NCI-H1092 (cell line): ENCODE measurements at places on chromosomes 13 and 19.
A peak's percentile ranks its signal among the peaks of the same experiment; 100 is the strongest.

GRCh38 chr19:39878398-39878797, 32.2 kb upstream of the FBL start:
- DNase-seq, result no peak

DNA sequence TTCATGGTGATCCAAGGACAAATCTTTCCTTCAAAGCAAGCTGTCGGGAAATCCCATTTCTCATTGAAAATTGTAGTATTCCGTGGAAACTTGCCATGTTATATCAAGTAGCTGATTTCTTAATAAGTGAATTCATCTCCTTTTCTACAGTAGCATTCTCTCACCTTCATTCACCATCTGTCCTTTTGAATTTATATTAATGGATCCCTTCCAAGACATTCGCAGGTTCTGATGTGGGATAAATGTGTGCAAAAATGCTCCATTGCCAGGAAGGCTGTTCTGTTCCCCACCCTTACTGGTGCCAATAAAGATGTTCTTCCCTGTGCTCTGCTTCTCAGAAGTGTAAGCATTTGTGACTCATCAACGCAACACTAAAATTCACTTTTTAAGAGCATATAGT, 36.2 kb downstream of the AMER2 start:
- no peak for DNase-seq

GRCh38 chr13:32838945-32839344, 177.3 kb upstream of the KL start:
- peak; percentile 73 for DNase-seq

DNA sequence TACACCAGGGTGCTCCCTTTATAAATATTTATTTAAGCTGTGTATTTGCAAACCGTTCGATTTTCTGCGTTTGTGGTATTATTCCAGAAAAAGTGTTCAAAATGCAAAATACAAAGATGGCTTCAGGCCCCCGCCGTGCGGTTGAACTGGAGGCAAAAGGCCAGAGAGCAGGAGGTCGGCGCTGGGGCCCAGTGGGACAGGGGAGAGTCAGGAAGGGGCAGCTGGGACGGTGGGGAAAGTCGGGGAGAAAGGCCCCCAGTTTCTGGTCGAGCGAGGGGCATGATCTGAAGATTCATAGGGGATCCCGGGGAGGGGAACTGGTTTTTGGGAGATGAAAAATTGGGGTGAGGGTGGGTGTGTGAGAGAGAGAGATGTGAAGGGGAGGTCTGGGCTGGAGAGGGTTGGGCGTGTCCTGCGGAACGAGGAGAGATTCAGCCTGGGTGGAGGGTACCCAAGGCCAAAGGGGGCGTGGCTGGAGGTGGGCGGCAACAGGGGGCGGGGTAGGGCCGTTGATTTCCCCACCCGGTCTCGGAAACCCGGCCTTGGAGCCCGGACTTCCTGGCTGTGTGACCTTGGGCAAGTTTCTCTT, 678 bp downstream of the ISOC2 start:
- DNase-seq, result no peak

DNA sequence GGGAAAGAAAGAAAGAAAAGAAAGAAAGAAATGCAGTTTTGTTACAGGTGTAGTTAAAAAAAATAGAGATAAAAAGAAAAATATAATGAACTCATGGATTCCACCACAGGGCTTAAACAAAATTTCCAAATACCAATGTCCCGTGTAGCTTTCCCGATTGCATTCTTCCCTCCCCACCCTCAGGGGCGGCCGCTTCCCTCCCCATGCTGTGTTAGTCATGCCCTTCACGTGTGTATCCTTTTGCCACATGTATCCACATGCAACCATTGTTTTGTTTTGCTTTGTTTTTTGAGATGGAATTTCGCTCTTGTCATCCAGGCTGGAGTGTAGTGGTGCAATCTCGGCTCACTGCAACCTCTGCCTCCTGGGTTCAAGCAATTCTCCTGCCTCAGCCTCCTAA, 3.6 kb upstream of the KMT5C start:
- DNase-seq, result no peak

- DNase-seq, result no peak
Observed at GRCh38 chr19:39074205-39074692, 9.9 kb upstream of the ACP7 start.

DNA sequence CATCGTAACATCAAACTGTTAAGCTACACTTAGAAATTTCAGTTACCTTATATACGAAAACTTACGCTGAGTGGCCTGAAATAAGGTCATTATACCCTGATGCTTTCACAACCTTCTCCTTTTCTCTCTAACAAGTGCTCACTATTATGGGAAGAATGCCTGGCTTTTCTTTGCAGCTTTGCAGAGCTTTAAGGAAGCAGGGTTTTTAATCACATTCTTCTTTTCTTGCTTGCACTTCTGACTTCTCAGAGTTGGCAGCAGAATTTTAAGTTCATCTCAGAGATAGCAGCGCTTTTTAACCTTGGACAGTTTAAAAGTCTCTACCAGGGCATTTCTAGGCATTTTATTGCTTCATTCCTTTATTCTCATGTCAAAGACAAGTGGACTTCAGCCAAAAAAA, 285.1 kb downstream of the SPRY2 start:
- DNase-seq, result no peak

DNA sequence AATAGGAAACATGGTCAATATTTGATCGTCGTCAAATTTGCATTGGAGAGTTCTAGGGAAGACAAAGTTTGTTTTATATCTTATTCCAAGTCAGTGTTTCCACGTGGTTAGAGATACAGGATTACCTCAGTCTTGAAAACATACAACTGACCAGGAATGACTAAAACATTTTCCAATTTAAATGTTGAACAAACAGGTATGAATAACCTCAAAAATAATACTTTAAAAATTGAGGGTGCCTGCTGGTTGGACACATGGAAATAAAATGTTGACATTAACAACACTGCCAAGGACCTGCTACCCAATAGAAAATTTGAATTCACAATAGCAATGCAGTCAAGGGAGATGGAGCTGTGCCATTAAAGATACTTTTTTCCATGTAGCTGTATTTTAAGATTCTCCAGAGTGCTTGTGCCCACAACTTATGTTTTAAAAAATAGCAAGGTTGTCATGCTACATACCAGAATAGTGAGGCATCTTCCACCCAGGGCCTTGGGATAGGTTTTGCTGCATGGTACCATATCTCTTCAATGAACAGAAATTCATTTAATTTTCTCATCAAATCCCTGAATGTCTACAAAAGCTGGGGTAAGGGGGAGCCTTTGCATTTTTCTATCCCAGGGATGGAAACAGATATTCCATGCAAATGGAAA, 260.8 kb downstream of the EFNB2 start:
- DNase-seq, result no peak

DNA sequence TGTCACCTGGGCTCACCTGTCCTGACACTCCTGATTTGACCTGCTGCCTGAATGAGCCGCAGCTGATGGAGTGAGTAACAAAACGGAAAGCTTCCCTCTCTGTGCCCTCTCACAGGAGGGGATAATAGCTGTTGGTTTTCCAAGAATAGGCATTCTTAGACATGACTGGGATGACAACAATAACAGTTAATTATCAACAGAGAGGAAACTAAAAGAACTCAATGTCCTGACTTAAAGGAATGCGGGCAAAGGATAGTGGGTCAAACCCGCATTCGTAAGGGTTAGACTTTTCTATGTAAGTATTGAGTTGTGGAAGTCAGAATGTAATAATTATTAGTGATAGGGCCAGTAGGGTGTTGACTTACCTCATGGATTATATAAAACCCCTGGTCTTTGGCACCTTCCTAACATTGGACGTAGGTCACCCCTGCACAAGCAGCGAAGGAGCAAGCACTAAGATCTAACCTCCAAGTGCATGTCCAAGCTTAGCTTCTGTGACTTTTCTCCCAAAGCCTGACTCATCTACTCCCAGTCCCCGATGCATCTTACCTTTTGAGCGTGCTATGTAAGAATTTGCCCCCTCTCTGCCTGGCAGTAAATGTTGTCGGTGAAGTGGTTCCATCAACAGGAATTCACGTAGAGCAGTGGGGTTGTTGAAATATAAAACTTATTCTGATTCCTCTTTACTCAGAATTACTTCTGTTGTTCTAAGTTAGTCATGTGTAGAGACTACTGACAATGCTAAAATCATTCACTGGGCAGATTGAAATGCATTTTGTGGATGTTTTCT, 442.3 kb downstream of the FGF9 start:
- DNase-seq, result no peak
